Stimulated activated CD8-positive, alpha-beta memory T cell treated with anti-CD3 and anti-CD28 coated beads, Interleukin-4, amount 100 ng/mL, for 1 hour (primary cell): ENCODE measurements at places on chromosomes 16 and 17.

DNA sequence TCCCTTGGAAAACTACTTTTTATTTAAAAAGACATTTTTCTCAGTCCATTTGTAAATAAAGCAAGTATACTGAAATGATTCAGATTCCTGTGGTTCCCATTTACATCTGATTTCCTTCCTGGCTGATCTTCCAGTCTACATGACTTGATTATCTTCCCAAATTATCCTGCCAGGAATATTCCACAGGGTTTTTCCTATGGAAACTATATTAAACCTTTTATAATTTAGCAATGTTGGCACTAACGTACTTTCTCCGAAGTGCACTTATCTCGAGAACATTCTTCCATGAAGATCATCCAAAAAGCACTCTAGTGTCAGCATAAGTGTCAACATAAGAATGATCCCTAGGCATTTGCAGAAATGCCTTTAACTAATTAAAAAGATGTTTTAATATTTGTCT lies 347.7 kb upstream of the KIF2B start:
- no peak for DNase-seq

GRCh38 chr16:6725634-6726331 lies 606.9 kb upstream of the RBFOX1 start:
- DNase-seq, result no peak

- DNase-seq, result no peak
These were observed 78.4 kb downstream of the KATNIP start for GRCh38 chr16:27628241-27628942.

DNA sequence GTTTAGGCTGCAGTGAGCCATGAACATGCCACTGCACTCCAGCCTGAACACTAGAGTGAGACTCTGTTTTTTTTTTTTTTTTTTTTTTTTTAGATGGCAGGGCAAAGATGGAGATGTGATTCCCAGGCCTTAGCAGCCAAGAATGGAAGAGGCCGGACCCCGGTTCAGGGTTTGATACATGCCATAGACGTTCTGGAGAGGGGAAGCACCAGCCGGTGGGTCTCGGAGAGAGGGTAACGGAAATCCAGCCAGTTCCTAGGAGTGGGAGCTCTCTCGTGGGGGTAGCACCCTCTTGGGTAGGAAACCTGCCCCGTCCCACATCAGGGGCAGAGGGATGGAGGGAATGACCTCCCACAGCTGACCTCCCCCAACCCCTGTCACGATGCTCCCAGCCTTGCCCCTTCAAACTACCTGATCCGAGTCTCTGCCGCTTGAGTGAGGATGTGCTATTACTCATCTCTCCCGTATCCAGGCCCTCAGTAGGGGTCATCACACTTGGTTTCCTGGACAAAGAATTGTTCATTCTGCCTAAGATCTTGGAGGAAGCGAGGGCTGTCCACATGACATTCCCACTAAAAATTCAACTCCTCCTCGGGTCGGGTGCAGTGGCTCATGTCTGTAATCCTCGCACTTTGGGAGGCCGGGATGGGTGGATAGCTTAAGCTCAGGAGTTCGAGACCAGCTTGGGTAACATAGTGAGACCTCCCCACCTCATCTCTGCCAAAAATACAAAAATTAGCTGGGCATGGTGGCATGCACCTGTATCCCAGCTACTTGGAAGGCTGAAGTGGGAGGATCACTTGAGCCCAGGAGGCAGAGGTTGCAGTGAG lies 47.3 kb downstream of the MIS12 start:
- no peak for DNase-seq

GRCh38 chr17:7440113-7440833 lies 961 bp downstream of the FGF11 start:
- no peak for DNase-seq

- no peak for DNase-seq
These were observed 2064.6 kb downstream of the TP53TG3F start for GRCh38 chr16:35523991-35524390.

- no peak for DNase-seq
These were observed 23.3 kb upstream of the CCR7 start for GRCh38 chr17:40588552-40588951.

DNA sequence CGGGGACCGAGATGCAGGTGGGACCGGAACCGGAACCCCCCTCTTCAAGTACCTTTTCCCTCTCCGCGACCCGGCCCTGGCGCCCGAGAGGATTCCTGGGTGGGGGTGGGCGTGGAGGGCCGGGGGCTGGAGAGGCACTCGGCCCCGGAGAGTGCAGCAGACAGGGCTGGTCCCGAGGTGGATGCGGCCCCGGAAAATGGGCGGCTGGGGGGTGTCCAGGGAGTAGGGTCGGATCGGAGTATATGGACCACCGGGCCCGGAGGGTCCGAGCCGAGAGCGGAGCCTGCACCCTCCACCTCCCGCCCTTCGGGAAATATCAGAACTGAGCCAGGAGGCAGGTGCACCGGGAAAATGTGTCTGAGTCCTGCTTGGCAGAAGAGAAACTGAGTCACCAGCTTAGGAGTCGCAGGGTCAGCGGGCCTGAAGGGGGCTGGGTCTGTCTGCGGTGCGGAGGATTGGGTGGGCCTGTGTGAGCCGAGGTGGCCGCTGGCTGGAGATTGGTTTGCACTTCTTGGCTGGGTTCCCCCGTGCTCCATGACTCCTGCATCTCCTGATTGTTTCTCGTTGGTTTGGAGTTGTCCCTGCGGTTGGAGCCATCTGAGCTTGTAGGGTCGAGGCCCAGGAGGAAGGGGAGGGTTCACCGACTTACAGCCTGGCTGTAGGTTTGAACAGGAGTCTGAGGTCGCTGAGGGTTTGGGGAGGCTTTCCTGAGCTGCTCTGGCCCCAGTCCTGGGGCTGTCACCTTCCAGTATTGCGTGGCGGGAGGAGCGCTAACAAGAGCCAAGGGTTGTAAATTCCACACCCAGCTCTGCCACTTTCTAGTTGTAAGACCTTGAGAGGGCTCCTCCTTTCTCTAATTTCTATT lies 518 bp downstream of the SH2B1 start:
- DNase-seq, result no peak

DNA sequence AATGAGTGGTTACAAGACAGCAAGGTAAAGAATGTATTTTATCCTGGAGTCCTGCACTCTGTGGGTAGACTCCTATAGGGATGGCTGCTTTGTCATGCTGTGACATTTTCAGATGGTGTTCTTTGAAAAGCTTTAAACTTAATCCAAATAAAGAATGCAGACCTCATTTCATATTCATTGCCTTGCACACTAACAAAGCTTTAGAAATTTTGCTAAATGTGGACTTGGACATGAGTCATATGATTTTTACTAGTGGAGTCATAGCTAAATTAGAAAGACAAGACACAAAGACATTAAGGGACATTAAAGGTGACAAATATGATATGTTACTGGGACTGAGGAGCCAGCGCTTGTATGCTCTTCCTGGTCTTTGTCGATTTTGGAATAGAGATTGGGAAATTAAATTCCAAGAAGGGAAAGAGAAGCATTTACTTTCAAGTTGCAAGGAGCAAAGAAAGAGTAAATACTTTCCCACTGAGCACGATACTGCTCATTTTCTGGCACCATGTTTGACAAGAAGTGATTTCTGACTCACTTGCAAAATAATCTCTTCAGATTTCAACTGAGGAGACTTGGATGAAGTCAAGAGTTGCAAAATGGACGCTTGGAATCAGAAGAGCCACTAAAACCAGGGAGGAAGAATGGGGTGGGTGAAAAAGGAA lies 152.9 kb upstream of the MYOCD start:
- no peak for DNase-seq

DNA sequence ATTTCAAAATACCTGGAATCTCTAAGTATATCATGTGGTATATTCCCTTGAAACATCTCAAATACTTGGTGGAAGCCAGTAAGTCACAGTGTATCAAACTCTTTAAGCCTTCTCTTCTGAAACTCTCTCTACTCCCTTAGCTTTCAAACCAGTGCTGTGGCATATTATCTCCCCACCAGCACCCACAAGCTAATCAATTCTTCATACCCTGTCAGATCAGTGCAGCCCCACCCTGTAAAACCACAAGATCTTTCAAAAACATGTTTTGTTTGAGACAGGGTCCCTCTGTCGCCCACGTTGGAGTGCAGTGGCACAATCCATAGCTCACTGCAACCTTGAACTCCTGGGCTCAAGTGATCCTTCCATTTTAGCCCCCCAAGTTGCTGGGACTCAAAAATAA lies 91.6 kb upstream of the C17orf78 start:
- DNase-seq, result no peak

- no peak for DNase-seq
These were observed 210.6 kb upstream of the KCNJ16 start for GRCh38 chr17:69864462-69864861.

- DNase-seq, result no peak
These were observed 3.0 kb upstream of the MTMR4 start for GRCh38 chr17:58517378-58517927.

DNA sequence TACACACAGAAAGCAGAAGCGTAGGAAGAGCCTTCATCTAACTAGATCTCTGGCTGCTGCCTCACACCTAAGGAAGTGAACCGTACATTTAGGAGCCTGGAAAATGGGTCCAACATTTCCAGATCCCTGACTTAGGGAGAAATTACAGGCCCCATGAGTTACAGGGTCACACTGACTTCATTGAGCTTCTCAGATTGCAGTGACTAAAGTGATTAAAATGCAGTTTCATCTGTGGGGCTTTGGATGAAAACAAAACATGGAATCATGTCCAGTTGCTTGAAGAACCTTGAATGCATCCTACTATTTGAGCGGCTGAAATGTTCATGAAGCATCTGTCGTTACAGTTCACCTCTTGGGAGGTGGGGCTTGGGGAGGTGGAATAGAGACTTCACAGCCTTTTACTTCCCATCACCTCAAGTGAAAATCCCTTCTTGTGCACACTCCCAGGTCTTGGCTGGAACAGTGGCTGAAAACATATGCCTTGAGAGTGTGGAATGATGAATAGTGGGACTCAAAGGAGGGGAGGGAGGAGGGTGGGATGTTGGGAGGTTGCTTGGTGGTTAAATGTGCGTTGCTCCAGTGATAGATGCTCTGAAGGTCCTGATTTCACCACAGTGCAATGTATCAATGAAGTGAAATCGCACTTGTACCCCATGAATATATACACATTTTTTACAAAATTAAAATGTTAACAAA lies 19.7 kb downstream of the TEKT3 start:
- no peak for DNase-seq

DNA sequence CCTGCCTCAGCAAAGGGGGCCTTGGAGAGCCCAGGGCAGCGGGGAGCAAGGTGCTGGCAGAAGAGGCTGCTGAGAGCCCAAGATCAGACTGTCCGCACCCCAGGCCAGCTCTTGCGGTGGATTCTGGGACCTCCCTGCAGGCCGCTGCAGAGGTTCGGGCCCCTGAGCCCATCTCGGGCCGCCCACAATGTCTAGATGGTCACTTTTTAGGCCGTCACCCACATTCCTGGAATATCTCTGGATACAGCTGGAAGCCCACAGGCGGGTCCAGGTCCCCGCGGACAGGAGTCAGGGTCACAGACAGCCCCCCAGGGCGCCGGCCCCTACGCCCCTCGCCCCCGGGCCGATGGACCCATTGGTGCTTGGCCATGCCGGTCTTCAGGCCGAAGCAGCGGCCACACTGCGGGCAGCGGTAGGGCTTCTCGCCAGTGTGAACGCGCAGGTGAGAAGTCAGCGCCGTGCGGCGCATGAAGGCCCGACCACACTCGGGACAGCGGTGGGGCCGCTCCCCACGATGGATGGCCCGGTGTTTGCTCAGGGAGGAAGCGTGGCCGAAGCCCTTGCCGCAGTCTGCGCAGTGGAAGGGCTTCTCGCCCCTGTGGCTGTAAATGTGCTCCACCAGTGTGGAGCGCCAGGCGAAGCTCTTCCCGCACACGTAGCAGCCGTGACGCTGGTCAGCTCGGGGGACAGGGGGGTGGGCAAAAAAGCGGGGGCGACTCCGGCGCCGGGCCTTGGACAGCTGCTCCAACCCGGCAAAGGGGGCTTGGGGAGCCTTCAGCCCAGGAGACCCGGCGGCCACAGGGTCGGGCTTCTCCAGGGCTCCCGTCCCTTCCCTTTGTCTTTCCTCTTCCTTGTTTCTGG lies 2.1 kb downstream of the ZNF747 start:
- no peak for DNase-seq
